ENCODE measurements at places on chromosomes 3 and 15.

GRCh38 chr3:184561913-184562877 is 610 bp downstream of the EPHB3 start:
- DNase-seq, result peak; percentile 67

DNA sequence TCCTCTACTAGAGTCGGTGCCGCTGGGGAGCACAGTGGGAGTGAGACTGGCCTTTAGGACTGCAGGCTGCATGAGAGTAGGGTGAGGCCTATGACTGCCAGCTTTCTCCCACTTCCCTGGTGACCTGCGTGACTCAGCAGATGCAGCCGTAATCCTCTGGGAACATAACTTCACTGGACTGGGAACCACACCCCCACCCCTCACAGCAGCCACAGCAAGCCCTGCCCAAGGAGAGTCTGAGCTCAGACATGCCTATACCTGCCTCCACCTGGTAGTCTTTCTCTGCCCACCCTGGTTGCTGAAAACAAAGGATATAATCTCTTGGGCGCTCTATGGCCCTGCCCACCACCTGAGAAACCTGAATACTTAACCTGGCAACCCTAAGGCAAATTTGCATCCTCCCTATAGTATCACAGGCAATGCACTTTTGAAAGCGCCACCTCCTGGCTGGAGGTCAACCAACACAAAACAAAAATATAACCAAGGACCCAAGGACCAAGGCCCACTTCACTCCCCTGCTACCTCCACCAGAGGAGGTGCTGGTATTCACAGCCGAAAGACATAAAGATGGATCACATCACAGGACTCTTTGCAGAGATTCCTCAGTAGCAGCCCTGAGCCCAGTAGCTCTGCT is 308.9 kb downstream of the CTNNB1 start:
- no peak for DNase-seq

GRCh38 chr3:58184309-58184981 is 26.3 kb downstream of the DNASE1L3 start:
- DNase-seq, result no peak

DNA sequence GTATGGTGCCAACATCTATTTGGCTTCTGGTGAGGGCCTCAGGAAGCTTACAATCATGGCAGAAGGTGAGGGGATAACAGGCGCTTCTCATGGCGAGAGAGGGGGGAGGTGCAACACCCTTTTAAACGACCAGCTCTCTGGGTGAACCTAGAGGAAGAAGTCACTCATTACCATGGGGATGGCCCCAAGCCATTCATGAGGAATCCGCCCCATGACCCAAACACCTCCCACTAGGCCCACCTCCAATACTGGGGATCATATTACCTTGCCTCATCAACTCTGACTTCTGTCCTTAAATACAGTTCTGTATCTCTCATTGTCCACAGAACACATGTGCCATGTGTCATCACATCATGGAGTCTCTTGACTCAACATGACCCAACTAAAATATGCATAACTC is 37.5 kb upstream of the CLRN1 start:
- no peak for DNase-seq

DNA sequence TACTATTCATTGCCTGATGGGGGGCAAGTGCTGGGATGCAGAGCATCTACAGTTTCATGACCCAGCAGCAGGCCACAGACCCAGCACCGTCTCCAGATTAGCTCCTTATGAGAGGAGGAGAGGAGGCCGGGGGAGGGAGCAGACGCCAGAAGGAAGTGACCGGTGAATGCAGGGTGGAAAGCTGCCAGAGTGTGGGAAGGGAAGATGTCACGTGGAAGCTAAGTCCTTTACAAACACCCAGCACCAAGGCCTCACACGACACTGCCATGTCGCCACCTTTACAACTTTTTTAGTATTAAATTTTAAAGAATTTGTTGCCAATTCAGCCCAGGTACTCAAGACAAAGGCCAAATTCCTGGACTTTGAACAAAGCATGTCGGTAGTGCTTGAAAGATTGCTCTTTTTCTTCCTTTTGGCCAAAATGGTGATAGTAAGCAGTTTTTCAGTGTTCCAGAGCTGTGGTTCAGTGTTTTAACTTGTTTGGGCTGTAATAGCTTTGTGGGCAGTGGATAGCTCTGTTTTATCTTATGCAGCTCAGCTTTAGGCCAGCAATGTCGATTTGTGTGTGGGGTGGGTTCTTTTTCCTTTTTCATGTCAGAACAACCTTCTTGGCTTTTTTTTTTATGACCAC is 58.2 kb downstream of the ZBTB38 start:
- DNase-seq, result peak; percentile 90

- no peak for DNase-seq
Observed at GRCh38 chr3:193737191-193737751, 144.3 kb downstream of the OPA1 start.

- DNase-seq, result no peak
Observed at GRCh38 chr3:46389306-46389705, 17.6 kb downstream of the CCR5AS start.

DNA sequence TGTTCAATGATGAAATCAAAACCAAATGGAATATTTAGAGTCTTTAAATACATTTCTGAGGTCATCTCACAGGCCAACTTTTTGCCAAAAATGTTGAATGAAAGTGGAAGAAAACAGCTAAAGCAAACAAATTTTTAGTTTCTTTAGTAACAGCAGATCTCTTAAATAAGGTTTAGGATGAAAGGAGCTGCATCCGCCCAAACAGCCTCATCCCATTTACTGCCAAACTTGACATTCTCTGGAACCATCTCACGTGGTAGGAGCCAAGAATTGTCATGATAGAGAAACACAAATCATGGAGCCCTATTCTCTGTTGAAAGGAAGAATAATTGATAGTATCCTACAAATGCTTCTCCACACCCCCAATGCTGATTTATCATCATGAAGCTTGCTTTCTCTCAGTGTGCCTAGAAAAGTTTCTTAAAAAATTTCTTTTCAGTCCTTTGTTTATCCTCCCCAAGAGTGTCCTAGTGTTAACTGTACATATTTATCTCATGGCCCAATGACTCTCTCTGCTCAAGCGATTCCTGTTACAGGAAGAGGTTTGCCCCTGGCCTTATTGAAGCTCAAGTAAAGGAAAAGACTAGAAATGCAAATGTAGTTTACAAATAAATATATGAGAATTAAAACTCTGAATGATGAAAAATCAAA is 23.4 kb downstream of the SLC9A9 start:
- DNase-seq, result no peak

GRCh38 chr3:161576714-161577510 is 80.3 kb downstream of the OTOL1 start:
- DNase-seq, result no peak

Data from astrocyte of the hippocampus (primary cell).